ENCODE measurements at places on chromosomes 2 and 18.

GRCh38 chr18:23540867-23541266, 37.6 kb downstream of the RMC1 start:
- no peak for DNase-seq

DNA sequence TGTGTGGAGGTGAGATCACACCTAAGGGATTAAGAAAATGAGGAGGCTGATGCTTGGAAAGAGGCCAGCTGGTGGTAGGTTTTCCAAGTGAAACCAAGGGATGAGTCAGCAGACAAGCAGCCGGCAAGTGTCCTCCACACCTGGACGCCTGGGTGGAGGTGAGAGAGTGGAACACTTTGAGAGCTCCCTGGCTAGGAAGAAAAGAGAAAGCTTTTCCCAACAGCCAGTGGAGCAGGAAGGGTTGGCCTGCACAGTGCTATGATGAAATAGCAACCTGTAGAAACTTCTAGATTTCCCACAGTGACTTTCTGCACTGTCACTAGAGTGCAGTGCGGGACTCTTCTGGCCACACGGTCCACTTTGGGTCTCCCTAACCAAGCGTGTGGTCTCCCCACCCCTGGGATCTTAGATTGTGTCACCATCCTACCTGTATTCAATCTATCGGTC, 19.6 kb upstream of the IL37 start:
- no peak for DNase-seq

GRCh38 chr18:21599585-21600525, 649 bp downstream of the ESCO1 start:
- DNase-seq, result no peak

- no peak for DNase-seq
These were observed 22.5 kb upstream of the SPAG16 start for GRCh38 chr2:213261715-213262114.
